ENCODE measurements at places on chromosomes 12 and 14. TPM values are rescaled to one million over a fixed set of nuclear protein-coding genes. Genes with fewer than 3 reads are reported as not detected.

GRCh38 chr12:54654926-54655325 is 6.8 kb upstream of the DCD start:
- DNase-seq = no peak

- DNase-seq = no peak
These were observed 95.6 kb downstream of the ETV6 start for GRCh38 chr12:11745113-11745512.

DNA sequence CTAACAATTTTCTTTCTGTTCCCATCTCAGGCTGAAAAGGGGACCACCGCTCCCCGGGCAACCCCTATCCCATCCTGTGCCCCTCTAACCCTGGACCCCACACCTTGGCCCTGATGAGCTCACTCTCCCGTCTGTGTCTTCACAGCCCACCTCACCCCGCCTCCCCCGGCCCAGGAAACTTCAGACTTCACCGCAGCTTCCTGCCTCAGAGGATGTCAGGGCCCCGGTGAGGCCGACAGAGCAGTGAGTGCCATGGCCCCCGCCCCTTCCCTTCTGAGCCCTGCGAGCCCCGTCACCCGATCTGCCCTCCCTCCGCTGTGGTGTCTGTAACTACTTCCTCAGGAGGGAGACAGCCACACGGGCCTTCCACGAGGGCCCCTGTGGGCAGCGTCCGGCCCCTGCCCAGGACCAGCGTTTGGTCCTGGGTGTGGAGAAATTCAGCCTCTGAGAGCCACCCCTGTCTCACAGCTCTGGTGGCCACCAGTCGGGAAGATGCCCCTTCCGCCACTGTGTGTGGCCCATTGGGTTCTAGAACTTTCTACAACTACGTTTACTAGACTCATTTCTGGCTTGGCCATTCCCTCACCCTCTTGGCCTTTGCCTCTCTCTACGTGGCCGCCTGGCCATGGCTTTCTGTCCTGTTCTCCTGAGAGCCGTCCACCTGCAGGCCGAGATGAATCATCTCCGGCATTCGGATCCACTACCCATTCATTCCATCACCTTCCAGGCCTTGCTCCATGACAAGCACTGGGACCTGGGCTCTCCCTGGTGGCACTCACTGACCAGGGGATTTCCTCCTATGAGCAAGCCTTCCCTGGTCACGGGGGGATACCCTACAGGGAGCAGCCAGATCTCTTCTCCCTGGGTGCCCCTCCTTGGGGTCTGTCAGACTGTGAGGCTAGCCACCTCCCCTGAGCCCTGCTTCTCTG is 3.4 kb downstream of the RHOF start:
- no peak for DNase-seq

GRCh38 chr14:69845050-69845581 is 34.1 kb upstream of the SMOC1 start:
- DNase-seq = no peak

DNA sequence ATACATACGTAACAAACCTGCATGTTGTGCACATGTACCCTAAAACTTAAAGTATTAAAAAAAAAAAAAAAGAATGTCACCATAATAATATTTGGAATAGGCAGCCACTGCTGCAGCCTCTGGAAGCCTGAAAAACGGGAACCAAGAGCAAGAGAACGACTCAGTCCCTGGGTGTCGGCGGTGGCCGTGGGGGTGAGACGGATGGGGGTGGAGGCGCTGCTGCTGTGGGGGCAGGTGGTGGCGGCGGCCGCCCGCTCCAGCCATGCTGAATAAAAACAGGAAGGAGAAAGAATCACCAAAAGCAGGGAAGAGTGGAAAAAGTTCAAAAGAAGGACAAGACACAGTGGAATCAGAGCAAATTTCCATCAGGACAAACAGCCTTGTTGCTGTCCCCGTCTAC is 46.9 kb downstream of the ZFYVE21 start:
- no peak for DNase-seq

DNA sequence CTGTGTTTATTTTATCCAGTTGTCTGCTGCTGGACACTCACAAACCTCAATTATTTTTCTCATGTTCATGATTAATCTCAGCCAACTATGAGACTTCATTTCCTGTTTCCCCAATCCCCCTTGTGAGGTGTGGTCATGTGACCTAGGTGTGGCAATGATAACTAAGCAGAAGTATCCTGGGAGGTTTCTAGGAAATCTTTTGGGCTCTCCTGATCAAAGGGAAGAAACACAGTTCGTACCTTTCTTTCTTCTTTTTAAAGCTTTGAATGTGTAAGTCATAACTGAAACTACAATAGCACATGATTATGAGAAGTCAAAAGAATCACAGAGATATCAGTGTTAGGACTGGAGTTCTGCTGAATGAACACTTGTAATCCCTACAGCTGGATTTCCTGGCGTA is 34.4 kb upstream of the MANSC4 start:
- DNase-seq = no peak

GRCh38 chr12:1928439-1929121 is 10.1 kb upstream of the CACNA2D4 start:
- DNase-seq = no peak

DNA sequence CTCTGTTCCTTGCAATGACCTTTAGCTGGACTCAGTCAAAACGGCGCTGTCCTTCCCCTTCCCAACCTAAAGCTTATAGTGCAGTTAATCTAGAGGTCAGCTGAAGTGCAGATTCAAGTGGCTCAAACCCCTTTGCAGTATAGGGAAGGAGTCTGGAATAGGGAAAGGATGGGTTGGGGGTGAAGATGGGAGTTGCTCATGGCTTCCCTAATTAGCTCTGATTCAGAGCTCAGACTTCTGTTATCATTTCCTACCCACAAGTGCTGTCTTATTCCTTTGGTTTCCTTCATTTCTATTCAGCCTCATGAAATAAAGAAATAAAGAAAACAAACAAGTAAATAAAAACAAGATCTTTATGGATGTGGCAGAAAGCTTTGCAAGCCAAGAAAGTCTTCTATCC is 264.0 kb upstream of the HMGA2 start:
- no peak for DNase-seq

DNA sequence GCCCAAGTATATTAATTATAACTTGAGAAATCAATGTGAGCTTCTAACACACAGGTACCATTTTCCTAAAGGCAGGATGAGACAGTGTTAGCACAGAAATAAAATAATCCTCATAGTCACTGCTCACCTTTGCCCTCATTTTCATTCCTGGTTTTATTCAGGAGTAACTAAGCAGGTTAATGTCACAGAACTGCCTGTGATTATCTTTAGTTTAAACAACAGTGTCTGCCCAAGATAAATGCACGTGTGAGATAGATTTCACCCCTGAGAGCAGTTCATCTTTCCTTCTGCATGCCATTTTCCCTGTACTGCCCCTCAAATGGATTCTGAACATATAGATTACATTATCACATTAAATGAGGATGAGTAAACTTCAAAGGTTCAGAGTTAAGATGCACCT is 250.7 kb downstream of the RMST start:
- no peak for DNase-seq

GRCh38 chr14:40986655-40987054 is 620.0 kb upstream of the LRFN5 start:
- DNase-seq = no peak

- no peak for DNase-seq
These were observed 118.3 kb downstream of the MGAT4C start for GRCh38 chr12:86137936-86138335.

GRCh38 chr12:15322164-15323061 is at the start of gene PTPRO:
PTPRO (plus strand) TSS chr12:15322508.
- DNase-seq = no peak

GRCh38 chr12:124264089-124264795 is 30.7 kb upstream of the RFLNA start:
- DNase-seq = no peak

DNA sequence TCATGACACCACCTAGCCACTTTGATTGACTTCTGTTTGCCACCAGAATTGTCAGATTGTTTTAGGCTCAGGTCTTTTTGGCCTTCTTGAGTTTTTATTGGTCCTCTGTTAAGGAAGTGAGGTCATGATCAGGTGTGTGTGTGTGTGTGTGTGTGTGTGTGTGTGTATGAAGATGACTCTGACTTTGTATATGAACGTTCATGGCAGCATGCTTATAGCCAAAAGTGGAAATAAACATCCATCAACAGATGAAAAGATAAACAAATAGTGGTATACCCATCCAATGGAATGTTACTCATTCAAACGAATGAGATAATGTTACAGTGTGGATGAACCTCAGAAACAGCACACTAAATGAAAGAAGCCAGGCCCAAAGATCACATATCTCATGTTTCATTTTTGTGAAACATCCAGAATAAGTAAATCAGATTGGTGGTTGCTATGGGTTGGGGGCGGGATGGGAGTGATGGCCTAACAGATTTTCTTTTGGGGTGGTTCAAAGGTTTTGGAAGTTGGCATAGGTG is 258.6 kb downstream of the KTN1 start:
- peak; percentile 17 for DNase-seq

- DNase-seq = no peak
These were observed 329.2 kb downstream of the ADAMTS20 start for GRCh38 chr12:43222796-43223195.

GRCh38 chr12:116325336-116325664 is 47.8 kb upstream of the MED13L start:
- no peak for DNase-seq

DNA sequence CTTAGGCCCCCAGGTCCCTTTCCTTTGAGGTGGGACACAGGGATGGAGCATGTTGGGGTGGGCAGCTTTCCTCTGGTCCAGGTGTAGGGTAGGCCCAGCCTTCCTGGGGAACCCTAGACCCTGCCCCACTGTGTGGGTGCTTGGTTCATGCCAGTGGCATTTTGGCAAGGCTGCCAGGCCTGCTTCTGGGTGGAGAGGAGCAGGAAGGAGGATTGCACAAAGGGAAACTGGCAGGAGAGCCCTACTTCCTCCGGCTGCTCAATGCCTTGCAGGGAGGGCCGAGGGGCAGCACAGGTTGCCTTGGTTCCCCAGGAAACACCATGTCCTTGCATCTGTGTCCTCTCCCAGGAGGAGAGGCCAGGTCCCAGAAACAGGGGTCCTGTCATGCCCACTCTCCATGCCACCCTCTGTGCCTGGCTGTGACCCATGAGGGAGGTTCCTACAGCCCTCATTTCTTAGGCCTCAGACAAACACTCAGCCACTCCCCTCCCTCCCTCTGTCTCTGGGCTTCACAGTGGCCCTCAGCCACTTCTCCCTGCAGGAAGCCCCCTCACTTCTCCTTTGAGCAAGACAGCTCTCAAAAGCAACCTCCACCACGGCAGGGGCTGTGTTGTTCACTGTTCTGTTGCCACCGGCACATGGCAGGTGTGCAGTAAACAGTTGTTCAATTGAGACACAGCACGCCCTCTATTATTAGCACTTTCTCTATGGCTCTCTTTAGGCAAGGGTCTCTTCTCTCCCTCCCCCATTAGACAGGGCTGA is 6.8 kb upstream of the KRT80 start:
- no peak for DNase-seq

DNA sequence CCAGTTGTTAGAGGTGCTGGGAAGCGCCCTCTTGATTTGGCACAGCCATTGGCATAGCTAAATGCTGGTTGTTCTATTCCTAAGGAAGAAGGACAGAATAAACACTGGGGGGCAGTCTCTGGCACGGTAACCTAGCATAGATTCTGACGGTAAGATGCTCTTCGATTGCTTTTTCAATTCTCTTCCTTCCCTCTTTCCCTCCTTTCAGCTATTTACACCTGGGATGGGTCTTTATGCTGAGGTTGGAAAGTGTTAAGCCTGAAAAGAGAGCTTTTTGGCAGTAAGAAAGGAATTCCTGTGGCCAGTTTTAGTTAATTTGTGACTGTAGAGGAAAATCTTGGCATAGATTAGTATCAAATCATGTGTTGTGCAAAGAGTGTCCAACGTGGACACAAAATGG is 162.8 kb downstream of the SNAPC1 start:
- DNase-seq = no peak

DNA sequence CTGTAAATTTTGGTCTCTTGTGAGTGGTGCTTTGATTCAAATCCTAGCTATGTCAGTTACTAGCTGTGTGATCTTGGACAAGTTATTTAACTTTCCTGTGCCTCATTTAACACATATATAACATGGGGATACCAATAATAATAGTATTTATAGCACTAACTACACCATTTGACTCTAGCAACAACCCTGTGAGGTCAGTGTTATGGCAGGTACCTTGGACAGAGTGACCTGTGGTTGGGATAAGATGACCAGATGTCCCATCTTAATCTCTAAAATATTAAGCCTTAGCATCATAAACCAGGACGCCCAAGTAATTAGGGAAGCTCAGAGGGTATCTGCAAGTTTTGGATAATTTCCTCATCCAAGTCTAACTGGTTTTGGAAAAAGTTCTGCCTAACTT is 73.7 kb downstream of the NDUFA12 start:
- DNase-seq = no peak

- DNase-seq = no peak
These were observed 8.7 kb upstream of the WDR89 start for GRCh38 chr14:63650256-63650952.

The DPPA3 gene
- total RNA-seq = not detected

The ZNF385A gene
- 0.42 TPM for total RNA-seq

The PRH2 gene
- not detected for total RNA-seq

The GNG2 gene
- total RNA-seq = 23.2 TPM

The LUM gene
- 812 TPM for total RNA-seq

The KCNMB4 gene
- total RNA-seq = 0.09 TPM

The BDKRB2 gene
- total RNA-seq = 21.6 TPM

The WDR20 gene
- total RNA-seq = 19.3 TPM

The KIF26A gene
- total RNA-seq = 0.05 TPM

The ABCC9 gene
- 0.63 TPM for total RNA-seq

The TAS2R7 gene
- not detected for total RNA-seq

The GPR84 gene
- not detected for total RNA-seq

The SIX4 gene
- 4.2 TPM for total RNA-seq

The SYCP3 gene
- total RNA-seq = not detected

The RASAL1 gene
- total RNA-seq = not detected

The ADAMTS20 gene
- not detected for total RNA-seq

The COX8C gene
- not detected for total RNA-seq

The LRRK2 gene
- total RNA-seq = 0.11 TPM

The HOXC4 gene
- total RNA-seq = 1.4 TPM

The SSTR1 gene
- not detected for total RNA-seq

The LRRC9 gene
- total RNA-seq = not detected

The AKAP5 gene
- 7.3 TPM for total RNA-seq

The KLRC4 gene
- total RNA-seq = not detected

The KRT6A gene
- total RNA-seq = not detected

The MMP17 gene
- 3.4 TPM for total RNA-seq

The PLCZ1 gene
- total RNA-seq = not detected

Measured in SJSA1 (cell line).